ENCODE measurements at places on chromosomes 12 and 14.

- DNase-seq: no peak
These were observed 56.2 kb downstream of the TTC7B start for GRCh38 chr14:90760078-90760444.

GRCh38 chr14:61168141-61168540, 113.0 kb downstream of the TMEM30B start:
- no peak for DNase-seq

DNA sequence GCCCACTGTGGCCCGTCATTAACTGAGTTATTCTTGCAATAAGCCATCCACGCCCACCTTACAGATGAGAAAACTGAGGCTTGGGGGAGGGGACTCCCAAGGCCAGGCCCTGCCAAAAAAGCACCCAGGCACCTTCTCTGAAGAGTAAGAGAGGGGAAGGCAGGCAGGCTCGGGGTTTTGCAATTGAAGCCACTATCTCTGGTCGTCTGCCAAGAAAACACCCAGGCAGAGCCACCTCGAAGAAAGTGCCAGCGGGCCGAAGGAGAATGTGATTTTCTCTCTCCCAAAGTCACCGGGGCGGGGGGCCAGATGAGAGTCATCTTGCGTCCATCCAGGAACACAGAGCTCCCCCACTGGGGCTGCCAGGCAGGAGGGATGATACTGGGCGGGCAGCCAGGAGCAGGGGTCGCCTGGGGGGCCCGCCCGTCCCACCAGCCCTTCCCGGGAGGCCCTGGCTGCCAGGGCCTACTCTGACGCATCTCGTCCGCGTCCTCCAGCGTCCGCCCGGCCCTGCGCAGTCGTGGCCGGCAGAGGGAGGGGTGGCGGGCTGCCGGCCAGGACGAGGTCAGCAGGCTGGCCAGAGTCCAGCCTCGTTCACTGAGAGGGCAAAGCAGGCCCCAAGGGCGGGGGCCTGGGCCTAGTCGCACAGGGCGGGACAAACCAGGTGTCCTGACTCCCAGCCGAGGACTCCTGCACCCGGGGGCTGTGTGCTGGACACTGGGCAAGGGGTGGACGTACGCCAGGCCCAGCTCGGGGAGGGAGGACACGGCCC, 74.3 kb downstream of the RFLNA start:
- DNase-seq: no peak

DNA sequence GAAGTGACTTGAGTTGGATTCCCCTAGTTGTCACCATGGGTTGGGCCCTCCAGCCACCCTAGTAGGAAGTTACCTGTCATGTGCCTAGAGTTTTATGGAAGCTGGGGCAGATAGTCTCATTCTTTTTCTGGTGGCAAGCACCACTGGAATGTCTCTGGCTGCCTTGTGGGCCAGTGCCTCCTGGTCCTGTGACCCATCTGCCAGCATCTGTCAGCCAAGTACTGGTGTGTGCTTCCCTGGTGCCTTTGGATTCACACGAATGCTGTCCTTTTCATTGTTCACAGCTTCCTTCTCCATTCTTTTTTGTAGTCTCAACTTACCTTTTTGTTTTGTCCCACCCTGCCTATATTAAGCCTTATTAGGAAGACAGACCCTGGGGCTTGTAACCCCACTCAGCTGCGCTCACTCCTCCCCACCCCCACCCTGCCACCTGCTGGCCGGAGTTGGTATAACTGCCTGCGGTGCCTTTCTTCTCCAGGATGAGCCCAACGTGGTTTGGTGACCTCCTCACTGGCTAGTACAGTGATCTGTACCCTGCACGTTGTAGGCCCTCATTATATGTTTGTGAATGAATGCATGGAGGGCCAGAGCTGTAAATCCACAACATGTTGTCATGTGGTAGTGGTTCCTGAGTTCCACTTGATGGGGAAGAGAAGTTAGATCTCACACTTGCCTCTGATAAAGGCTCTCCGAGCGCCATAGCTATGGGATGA, 125.7 kb downstream of the TSPAN9 start:
- no peak for DNase-seq

DNA sequence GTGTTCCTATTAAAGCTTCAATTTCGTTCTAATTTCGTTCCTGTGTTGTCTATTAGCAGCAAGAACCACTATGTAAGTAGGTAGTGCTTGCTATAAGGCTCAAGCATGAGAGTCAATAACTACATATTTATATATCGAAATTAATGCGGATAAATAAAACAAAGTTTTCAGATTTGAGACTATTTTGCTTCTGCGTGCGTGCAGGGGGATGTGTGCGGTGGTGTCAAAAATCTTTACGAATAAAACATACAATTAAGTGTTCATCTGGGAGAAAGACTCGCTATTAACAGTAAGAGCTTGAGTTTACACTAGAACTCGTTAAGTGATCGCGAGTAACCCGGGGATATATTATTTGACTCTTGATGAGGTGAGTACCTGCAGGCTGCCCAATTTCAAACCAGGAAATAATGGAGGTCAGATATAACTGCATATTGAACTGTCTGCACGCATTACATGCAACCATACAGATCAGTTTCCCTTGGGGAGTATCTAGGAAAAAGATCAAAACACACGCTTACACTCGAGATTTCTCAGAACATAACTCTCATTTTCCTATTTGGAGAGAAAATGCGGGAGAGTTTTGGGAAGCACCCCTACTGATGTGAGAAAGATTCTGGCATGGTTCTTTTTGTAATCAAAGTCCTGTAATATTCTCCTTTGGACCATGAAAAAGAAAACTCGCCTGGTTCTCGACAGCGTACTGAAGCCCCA, 813 bp downstream of the TWF1 start:
- DNase-seq: no peak

GRCh38 chr12:10590966-10591365, 22.4 kb downstream of the MAGOHB start:
- DNase-seq: no peak

GRCh38 chr12:131916306-131917138, 12.6 kb upstream of the PUS1 start:
- no peak for DNase-seq

GRCh38 chr12:89161557-89161956, 190.7 kb downstream of the DUSP6 start:
- no peak for DNase-seq
